ENCODE measurements at places on chromosomes 1 and 21.

DNA sequence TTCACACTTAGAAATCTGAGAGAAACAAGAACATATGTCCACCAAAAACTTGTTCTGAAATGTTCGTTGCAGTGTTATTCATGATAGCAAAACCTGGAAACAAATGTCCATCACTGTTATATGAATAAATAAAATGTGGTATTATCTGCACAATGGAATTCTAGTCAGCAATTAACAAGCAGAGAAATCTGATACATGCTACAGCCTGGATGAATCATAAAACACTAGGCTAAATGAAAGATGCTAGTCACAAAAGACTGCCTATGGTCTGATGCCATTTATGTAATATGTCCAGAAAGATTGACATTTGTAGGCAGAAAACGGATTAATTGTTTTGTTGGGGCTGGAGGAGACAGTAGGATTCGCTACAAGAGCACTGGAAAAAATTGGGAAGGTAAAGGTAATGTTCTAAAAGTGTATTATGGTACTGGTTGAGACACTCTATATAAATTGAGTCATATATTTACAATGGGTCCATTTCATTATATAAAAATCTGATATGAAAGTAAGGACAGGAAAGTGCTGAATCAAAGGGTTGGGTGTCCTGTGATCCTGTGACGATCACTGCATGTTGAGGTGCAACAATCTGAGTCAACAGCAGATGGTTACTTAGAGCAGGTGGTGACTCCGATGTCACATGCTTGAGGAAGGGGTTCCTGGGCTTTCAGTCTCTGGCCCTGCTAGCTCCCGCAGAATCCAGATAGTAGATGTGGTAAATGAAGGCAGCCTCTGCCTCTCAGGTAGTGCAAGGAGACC lies 102.1 kb upstream of the NBPF4 start:
- H3K4me3 ChIP-seq = no peak overlapping the region
- no peaks in the 10 kb centered on the region for H3K4me1 ChIP-seq
- no peaks in the 10 kb centered on the region for H3K27me3 ChIP-seq
- H3K27ac ChIP-seq = no peak overlapping the region
- DNase-seq = no peak
- H3K36me3 ChIP-seq = no peaks in the 10 kb centered on the region

DNA sequence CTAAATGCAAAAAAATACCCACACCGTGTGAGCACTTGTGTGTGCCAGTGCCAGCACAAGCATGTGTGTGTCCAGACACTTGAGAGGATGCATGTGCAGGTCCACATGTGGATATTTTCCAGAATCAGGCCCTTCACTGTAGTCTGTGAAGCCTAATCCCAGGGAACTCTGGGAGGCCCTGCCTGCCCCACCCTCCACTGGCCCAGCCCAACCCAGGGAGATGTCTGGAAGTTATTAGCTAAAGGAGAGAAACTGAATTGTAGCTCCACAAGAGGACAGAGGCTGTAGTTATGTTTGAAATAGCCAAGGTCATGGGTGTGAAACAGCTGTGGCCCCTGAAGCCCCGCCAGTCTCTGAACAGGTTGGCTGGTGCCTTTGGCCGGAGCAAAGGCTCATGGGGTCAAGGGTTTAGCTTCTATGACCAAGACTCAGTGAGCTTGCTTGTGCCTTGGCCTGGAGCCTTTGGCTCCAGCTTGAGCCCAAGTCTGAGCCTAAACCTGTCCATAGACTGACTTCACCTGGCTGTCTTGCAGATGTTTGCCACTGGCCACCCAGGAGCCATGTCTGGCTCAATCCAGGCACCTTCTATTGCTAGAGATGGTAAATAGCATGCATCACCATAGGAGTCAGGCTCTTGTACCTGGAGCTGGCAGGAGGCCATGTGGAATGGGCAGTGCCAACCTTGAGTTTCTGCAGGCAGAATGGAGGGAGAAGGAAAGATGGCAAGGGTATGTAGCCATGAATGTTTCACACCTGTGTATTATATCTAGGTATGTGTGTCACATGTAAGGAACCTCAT lies 69.9 kb downstream of the TMEM53 start:
- DNase-seq = no peak
- no peak overlapping the region for H3K4me3 ChIP-seq
- no peak overlapping the region for H3K27ac ChIP-seq

DNA sequence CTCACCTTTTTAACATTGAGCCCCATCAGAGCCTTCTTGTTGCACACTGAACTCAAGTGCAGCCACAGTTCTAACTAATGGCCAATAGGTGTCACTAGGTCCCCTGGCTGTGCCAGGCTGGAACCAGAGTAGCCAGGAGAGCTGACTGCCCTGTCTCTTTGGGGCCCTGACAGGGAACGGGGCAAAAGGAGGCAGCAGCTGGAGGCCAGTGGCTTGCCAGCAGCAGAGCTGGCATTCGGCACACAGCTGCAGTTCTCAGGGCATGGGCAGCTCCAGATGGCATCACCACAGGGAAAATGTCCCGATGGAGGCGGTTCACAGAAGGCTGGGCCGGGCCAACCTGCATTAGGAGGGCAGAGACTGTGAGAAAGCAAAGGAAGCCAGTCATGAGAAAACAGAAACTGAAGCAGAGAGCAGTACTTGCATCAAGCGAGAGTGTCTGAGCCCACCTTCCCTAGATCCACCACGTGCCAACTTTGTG lies 188.6 kb downstream of the FCRL5 start:
- H3K36me3 ChIP-seq = no peaks in the 10 kb centered on the region
- H3K27ac ChIP-seq = no peak overlapping the region
- DNase-seq = peak; percentile 41
- no peak overlapping the region for H3K4me3 ChIP-seq

- peaks cover 45% of the 10 kb centered on the region for H3K4me1 ChIP-seq
- peak overlapping the region; percentile 6 for H3K4me3 ChIP-seq
- no peak overlapping the region for H3K27ac ChIP-seq
- H3K27me3 ChIP-seq = 0 out of 3 replicates have a peak, but pooled peaks cover 2% of the 10 kb centered on the region
Observed at GRCh38 chr21:42561762-42562650, 48.4 kb downstream of the SLC37A1 start.

GRCh38 chr21:45607909-45608295 lies 35.6 kb upstream of the PCBP3 start:
- H3K4me1 ChIP-seq = no peaks in the 10 kb centered on the region
- no peaks in the 10 kb centered on the region for H3K36me3 ChIP-seq
- DNase-seq = no peak

- H3K27ac ChIP-seq = no peak overlapping the region
- no peak overlapping the region for H3K4me3 ChIP-seq
- peaks cover 25% of the 10 kb centered on the region for H3K4me1 ChIP-seq
Observed at GRCh38 chr1:205930799-205931281, 12.4 kb downstream of the SLC26A9 start.

All from HepG2 (cell line).